ENCODE measurements at places on chromosomes 1 and 21. TPM values are rescaled to one million over a fixed set of nuclear protein-coding genes. Genes with fewer than 3 reads are reported as not detected.

- ATAC-seq, result peak; percentile 79
Measured at GRCh38 chr1:204660509-204660908, 25.0 kb downstream of the LRRN2 start.

The IVL gene
- 13.7 TPM for total RNA-seq

- ATAC-seq, result no peak
Measured at GRCh38 chr1:202888221-202888530, 773 bp downstream of the RABIF start.

- ATAC-seq, result no peak
Measured at GRCh38 chr1:42128964-42129363, 24.2 kb upstream of the GUCA2B start.

- no peak for ATAC-seq
Measured at GRCh38 chr1:169873582-169874199, 20.0 kb downstream of the SCYL3 start.

The NOS1AP gene
- 4.2 TPM for total RNA-seq

The LCE3B gene
- not detected for total RNA-seq

Measured in gastroesophageal sphincter (tissue), 4 donors.